ENCODE measurements at places on chromosomes 3 and 15. TPM values are rescaled to one million over a fixed set of nuclear protein-coding genes. Genes with fewer than 3 reads are reported as not detected.

The NPAP1 gene
- total RNA-seq: not detected

DNA sequence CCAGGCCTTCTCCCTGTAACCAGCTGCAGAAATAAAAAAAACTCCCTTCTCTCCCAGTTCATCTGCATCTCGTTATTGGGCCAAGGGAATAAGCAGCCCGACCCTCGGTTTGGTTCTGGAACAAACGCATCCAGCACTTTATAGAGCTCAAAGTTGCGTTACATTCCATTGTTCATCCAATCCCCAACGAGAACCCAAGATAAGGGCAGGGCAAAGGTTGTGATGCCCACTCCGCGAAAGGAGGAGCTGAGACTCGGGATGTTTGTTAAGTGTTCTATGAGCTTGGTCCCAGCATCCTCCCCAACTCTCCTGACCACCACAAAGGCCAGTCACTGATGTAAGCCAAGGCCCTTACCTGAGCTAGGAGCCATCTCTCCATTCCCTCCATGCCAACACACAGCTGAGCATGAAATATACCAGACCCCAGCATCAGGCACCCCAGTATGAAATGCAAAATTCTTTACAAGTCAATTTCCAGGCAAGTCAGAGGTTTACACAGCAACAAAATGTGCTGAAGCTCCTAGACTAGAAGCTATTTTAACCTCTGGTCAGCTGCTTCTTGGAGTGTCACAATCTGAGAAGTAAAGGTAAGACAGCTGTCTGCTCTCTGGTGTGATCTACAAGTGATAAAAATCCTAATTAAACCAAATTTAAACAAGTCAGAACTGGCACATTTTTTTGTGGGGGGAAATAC lies 17.9 kb downstream of the CCDC12 start:
- DNase-seq: no peak

DNA sequence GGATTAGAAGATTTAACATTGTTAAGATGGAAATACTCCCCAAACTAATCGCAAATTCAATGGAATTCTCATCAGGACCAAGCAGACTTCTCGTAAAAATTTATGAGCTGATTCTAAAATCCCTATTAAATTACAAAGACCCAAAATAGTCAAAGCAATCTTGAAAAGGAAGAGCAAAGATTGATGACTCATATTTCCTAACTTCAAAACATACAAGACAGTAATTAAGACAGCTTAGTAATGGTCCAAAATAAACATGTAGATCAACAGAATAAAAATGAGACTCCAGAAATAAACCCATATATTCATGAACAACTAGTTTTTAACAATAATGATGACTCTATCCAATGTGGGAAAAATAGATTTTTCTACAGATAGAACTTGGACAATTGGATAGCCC lies 148.7 kb downstream of the SI start:
- DNase-seq: no peak

GRCh38 chr3:45319231-45319995 lies 69.0 kb upstream of the LARS2 start:
- DNase-seq: no peak

DNA sequence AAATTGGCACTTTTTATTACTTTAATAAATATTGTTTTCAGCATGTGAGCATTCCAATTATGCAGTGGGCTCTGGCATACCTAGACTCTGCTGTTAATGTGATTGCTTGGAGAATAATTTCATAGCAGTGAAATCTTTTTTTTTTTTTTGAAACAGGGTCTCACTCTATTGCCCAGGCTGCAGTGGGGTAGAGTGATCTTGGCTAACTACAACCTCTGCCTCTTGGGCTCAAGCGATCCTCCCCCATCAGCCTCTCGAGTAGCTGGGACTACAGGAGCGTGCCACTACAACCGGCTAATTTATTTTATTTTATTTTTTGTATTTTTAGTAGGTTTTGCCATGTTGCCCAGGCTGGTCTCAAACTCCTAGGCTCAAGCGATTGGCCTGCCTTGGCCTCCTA lies 14.6 kb upstream of the CORO2B start:
- no peak for DNase-seq

DNA sequence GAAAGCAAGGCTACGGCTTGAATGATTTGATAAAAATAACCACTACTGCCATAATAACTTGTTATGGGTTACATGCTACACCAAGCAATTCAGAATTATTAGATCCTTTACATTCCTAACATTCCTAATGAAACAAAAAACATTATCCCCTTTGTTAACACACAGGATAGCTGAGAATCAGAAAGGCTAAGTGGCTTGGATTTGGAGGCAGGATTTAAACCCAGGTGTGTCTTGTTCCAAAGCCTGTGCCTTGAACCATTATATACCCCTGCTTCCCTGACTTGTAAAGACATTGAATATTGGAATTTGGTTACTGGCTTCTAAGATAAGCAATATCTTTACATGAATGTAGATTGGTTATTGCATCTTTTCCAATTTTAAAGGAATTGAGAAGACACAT lies 417.1 kb upstream of the GOLIM4 start:
- no peak for DNase-seq

DNA sequence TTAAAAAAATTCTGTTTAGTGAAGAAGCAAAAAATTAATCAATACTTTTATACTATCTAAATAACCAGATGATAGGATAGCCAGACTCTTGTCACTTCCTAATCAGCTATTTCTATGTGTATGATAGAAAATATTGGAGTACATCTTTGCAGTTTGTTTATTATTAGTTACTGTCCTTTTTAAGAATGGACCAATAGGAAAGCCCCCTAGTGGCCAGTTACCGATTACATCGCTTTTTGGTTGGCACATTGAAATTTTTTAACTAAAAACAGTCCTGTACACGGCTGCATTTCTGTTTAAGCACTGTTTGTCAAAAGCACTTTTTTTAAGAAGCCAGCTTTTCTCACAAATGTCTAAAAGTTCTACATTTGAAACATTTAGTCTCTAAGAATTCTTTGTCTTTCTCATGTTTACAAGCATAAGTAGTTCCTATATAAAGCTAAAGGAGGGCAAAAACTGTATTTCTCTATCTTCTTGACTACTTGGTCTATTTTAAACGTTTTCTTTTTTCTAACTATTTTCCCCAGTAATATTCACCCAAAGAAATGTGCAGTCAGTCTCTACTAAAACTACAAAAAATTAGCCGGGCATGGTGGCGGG lies 253.2 kb upstream of the LRTM1 start:
- DNase-seq: no peak

- DNase-seq: peak; percentile 41
Measured at GRCh38 chr15:85318048-85318731, 62.2 kb upstream of the AKAP13 start.
